ENCODE measurements at places on chromosomes 3 and 15.

DNA sequence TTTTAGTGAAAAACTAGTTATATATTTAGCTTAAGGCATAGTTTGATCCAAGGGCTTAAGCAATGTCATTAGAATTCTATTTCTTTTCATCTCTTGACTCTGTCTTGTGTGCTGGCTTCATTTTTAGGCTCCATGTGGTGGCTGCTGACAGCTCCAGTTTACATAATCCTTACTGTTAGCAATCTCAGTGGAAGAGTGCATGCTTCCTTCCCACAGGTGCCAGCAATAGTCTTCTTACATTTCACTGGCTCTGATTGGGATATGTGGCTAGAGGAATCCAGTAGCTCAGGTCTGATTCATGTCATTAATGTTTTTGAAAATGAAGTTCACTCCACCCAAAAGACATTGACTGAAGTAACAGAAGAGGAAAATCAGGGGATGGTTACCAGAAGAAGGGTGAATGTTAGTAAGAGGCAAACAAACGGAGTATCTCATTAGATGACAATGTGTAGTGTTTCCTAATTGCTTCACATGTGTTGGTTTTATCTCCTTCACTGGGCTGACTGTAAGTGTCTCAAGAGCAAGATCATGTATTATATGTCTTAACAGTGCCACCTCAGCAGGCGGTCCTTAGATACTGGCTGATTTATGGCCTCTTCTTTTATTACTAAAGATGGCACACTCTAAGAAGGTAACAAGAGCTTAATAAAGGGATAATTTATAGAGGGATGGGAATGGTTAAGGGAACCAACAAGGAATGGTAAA is 25.6 kb upstream of the TCF12 start:
- no peak for DNase-seq

DNA sequence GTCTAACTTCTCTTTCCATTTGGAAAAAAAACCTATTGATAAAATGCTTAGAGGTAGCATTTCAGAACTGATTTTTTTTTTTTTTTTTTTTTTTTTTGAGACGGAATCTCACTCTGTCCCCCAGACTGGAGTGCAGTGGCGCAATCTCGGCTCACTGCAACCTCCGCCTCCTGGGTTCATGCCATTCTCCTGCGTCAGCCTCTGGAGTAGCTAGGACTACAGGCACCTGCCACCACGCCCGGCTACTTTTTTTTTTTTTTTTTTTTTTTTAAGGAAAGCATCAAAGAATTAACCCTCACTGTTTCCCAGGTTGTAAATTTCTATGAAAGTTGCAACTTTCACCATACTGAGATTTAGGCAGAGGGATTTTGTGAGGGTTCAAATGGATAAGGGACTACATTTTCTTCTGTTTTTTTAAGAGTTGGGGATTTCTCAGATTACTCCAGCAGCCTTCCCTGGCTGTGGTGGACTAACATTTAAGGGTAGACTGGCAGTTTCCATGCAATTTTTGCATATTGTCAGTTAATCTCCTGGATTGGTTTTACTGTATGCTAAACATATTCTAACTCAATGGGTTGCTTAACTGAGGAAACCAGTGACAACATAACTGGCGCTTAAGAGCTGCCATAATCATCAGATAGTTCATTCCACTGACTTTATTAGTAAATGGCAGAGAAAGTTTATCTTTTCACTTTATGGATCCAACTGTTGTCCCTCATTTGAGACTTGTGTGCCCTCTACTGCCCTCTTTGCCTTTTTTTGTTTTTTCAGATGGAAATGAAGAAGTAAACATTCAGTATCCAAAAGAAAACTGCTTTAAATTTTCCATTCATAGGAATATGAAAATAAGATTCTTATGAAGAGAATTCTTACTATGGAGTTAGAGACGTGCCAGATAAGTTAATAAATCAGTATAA is 93.7 kb downstream of the NPTN start:
- DNase-seq: no peak

GRCh38 chr3:86782286-86782685 is 208.7 kb downstream of the VGLL3 start:
- no peak for DNase-seq

- DNase-seq: no peak
Measured at GRCh38 chr3:172378439-172378838, 69.8 kb downstream of the GHSR start.

DNA sequence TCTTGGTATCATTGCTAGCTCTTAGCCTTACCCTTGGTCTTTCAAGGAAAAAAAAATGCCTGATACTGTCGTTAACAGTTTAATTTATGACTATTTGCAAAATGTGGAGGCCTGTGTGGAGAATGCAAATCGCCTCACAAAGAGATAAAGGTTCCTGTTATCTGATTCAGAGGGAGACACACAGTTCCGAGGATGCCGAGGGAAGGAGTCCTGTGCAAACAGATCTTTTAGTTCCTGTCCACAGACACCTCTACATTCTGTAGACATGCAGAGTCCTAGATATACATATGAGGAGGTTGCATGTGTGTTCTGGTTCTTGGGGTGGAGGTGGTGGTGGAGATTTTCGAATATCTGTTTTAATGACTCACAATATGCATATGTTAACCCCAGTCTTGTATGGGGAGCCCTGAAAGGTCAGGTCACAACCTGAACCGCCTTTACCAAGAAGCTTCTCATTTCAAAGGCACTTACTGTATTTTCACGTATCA is 5.7 kb downstream of the NR2F2 start:
- no peak for DNase-seq

DNA sequence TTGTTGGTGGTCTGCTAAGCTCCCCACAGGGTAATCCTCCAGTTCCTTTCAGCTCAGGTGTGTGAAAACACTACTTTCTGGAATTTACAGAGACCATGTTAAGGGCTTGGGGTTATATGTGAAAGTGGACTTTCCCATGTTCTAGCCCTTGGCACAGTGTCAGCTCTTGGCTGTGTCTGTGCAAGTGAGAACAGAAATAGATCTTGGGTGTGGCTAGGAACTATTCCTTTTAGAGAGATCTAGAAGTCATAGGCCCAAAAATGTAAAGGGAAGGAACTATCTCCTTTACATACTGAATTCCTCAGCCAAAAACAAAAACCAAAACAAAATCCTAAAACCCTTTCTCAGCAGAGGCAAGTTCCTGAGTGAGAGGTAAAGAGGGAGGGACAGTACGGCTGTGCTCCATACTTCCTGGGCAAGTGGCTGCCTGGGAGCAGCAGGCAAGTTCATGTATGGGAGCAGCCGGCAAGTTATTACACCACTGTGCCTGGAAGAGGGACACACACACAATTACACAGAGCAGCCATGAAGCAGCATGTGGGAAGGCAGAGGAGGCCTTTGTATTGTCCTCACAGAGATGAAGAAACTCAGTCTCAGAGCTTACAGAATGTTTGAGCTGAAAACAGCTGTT is 19.9 kb upstream of the C3orf62 start:
- DNase-seq: no peak

DNA sequence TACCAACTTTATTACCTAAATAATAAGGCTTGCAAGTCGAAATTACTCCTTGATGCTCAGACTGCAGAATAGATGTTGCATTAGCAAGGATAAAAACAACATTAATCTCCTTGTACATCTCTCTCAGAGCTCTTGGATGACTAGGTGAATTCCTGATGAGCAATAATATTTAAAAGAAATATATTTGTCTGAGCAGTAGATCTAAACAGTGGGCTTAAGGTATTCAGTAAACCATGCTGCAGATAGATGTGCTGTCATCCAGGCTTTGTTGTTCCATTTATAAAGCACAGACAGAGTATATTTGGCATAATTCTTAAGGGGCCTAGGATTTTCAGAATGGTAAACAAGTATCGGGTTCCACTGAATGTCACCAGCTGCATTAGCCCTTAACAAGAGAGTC is 257.1 kb downstream of the TUSC7 start:
- DNase-seq: no peak

GRCh38 chr15:81751256-81751655 is 294.6 kb downstream of the MEX3B start:
- no peak for DNase-seq

DNA sequence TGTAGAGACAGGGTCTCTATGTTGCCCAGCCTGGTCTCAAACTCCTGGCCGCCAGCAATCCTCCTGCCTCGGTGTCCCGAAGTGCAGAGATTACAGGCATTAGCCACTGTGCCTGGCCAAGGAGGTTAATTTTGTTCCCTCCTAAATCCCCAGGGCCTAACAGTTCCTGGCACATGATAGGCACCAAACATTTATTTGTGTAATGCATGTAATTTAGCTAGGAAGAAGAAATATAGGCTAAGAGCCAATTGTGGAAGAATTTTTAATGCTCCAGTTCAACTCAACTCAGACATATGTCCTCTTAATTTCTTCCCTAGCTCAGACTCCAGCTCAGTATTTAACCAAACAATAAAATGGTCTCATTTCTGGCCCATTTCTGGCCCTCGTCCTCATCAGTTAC is 7.7 kb upstream of the ZNF592 start:
- DNase-seq: no peak

DNA sequence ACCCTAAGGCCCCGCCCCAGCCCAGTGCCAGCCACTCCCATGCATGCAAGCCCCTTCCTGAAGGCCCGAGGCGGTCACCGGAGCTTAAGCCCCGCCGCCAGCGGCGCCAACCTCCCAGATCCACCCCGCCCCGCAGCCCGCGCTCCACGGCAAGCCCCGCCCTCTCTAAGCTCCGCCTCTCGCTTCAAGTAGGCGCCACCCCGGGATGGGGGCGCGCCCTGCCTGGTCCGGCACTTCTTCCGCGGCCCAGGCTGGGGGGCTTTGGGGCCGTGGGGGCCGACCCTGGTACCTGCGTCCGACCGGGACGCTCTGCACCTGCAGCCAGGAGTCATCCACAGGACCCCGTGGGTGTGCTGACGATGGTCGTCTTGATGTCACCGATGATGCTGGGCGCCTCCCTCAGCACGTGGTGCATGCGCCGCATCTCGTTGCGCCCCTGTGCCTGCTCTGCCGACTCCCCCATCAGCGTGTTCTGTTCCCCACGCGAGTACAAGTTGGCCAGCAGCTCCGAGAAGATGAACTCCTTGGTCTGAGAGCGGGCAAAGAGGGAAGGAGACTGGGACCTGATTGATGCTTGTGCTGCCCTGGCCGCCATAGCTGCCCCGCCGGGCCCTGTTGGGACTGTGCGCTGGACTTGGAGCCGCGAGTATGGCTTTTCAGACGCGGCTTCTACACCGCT is 26.1 kb upstream of the CSPG4 start:
- peak; percentile 97 for DNase-seq

DNA sequence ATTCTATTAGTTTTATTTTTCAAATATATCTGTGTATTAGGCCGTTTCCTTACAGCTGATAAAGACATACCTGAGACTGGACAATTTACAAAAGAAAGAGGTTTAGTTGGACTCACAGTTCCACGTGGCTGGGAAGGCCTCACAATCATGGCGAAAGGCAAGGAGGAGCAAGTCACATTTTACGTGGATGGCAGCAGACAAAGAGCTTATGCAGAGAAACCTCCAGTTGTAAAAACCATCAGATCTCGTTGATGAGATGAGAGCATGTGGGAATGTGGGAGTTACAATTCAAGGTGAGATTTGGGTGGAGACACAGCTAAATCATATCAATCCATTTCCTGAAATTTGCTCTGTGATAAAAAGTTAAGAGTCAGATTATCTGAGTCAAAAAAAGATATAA is 2.3 kb upstream of the GOLGA8A start:
- no peak for DNase-seq

DNA sequence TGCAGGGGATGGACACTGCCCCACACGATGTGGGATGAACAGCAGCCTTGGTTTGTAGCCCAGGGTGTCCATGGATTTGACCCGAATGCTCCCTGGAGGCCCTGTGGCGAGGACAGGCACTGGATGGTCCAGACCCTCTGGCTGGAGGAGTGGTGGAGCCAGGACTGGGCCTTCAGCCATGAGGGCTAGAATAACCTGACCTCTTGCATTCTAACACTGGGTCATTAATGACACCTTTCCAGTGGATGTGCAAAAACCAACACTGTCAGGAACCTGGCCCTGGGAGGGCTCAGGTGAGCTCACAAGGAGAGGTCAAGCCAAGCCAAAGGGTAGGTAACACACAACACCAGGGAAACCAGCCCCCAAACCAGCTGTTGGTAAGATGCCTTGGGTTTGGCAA is 51.4 kb downstream of the OXNAD1 start:
- DNase-seq: no peak

GRCh38 chr3:106765342-106765741 is 611.9 kb upstream of the CCDC54 start:
- DNase-seq: no peak

DNA sequence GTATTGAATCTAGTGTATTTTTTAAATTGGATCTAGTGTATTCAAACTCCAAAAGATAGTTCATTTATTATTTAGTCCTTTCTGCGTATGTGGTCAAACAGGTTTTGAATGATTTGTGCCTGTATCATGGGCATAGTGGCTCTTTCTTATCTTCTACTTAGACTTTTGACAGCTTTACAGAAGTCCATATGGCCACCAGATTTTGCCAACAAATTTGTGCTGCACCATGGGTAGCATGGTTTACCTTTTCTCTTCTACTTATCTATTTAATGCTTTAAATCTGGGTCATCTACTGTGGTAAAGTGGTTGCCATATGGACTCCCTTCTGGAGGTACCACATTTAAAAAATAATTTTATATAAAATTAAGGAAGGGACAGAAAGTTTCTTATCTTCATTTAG is 66.9 kb upstream of the CADM2 start:
- no peak for DNase-seq

- no peak for DNase-seq
Measured at GRCh38 chr3:9606108-9606507, 43.2 kb upstream of the MTMR14 start.

GRCh38 chr3:69160525-69160924 is 38.1 kb upstream of the LMOD3 start:
- DNase-seq: no peak

- no peak for DNase-seq
Measured at GRCh38 chr15:65375871-65376607, 1.8 kb downstream of the IGDCC3 start.

DNA sequence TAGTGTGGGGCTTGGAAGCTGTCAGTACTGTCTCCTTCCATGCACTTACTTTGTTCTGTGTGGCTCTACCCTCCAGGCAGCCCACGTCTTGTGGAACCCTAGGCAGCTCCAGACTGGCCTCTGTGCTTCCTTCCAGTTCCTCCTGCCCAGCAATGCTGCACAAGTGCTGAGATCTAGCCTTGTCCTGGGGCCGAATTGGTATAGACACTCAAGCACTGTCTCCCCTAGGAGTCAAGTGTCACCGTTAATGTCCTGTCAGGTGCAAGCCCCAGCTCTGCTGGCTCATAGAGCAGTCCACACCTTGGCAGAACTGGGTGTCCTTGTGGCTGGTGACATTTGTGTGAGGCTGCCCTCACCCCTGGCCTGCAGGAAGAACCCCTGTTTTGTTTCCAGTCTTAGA is 130.1 kb downstream of the EEFSEC start:
- DNase-seq: no peak

DNA sequence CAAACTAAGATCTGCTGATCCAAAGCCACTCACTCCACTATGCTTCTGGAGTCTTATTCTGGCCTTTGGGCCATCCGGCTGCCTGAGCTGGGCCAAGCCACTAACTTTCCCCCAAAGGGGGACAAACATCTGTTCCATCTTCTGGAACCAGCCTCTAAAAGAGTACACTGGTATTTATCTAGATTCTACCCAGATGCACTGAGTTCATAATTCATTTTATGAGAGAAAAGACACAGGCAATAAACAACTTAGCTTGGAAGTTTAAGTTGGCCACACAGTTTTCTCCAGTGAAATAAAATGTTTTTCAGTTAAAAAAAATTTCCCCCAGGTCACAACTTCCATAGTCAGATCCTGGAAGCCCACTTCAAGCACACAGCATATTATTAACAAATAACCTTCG is 80.1 kb upstream of the ARHGEF3 start:
- DNase-seq: no peak

All from GM19239 (cell line).